ENCODE measurements at places on chromosomes 5 and 9. TPM values are rescaled to one million over a fixed set of nuclear protein-coding genes. Genes with fewer than 3 reads are reported as not detected.

Gene CENPH
- 1.2 TPM for total RNA-seq

Gene FAT2
- not detected for total RNA-seq

Gene NIM1K
- total RNA-seq: 0.22 TPM

GRCh38 chr5:136022965-136023364 is 5.8 kb upstream of the TGFBI start:
- no peaks in the 10 kb centered on the region for H3K27me3 ChIP-seq
- no peak for DNase-seq
- no peak overlapping the region for H3K27ac ChIP-seq
- H3K4me3 ChIP-seq: no peak overlapping the region

- no peaks in the 10 kb centered on the region for H3K27me3 ChIP-seq
- peak overlapping the region; percentile 100 for H3K27ac ChIP-seq
- no peaks in the 10 kb centered on the region for H3K36me3 ChIP-seq
- peak overlapping the region; percentile 98 for H3K4me3 ChIP-seq
- DNase-seq: peak; percentile 78
- H3K4me1 ChIP-seq: peaks cover 34% of the 10 kb centered on the region
These were observed 511 bp downstream of the CYSTM1 start for GRCh38 chr5:140175367-140176030.

DNA sequence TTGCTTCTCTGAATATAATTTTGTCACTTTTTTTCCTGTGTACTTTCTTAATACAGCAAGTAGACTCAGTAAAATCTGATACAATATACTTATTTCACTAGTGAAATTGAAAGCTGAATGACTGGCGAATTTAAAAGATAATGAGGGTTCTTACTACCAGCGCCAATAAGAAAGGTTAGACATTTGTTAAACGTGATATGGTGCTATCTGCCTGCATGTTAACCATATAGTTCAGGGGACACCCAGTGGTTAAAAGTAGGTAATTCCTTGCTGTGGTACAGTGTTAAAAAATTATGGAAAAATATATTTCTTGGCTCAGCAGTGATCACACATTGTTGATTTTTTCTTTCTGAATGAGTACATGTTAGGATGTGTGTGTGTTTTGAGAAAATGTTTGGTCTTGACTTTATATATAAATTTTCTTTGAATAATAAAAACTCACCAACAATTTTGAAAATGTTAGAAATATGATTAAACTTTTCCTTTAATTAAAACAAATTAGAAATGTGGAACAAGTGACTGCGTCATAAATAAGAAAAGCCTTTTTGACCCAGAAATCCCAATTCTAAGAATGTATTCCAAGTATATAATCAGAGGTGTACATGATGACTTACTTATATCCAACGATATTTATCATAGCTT is 25.8 kb downstream of the CAST start:
- DNase-seq: no peak
- no peak overlapping the region for H3K4me3 ChIP-seq
- H3K4me1 ChIP-seq: no peaks in the 10 kb centered on the region

- H3K4me3 ChIP-seq: no peak overlapping the region
- peak overlapping the region; percentile 6 for H3K27ac ChIP-seq
- peaks cover 13% of the 10 kb centered on the region for H3K36me3 ChIP-seq
- no peaks in the 10 kb centered on the region for H3K27me3 ChIP-seq
- no peak for DNase-seq
These were observed 17.5 kb downstream of the VLDLR start for GRCh38 chr9:2638871-2639673.

All from pancreas (tissue), 10 donors.